ENCODE measurements at places on chromosomes 3 and 15. TPM values are rescaled to one million over a fixed set of nuclear protein-coding genes. Genes with fewer than 3 reads are reported as not detected.
A peak's percentile ranks its signal among the peaks of the same experiment; 100 is the strongest.

- H3K27me3 ChIP-seq, result no peaks in the 10 kb centered on the region
- no peak overlapping the region for H3K27ac ChIP-seq
- no peak overlapping the region for H3K4me3 ChIP-seq
- DNase-seq, result no peak
Measured at GRCh38 chr3:50639055-50639494, 22.1 kb downstream of the MAPKAPK3 start.

Gene PRTG
- total RNA-seq, result 1.2 TPM

GRCh38 chr3:143124601-143125520 lies 5.3 kb downstream of the CHST2 start:
- H3K4me1 ChIP-seq, result no peaks in the 10 kb centered on the region
- no peak overlapping the region for H3K4me3 ChIP-seq
- DNase-seq, result no peak
- peaks cover 20% of the 10 kb centered on the region for H3K27me3 ChIP-seq

GRCh38 chr3:139652561-139652960 lies 25.2 kb downstream of the NMNAT3 start:
- DNase-seq, result no peak
- H3K36me3 ChIP-seq, result no peaks in the 10 kb centered on the region
- no peak overlapping the region for H3K27ac ChIP-seq
- no peaks in the 10 kb centered on the region for H3K27me3 ChIP-seq
- H3K4me1 ChIP-seq, result no peaks in the 10 kb centered on the region
- H3K4me3 ChIP-seq, result no peak overlapping the region

GRCh38 chr3:28118087-28118486 lies 123.3 kb upstream of the CMC1 start:
- H3K36me3 ChIP-seq, result no peaks in the 10 kb centered on the region
- H3K27me3 ChIP-seq, result no peaks in the 10 kb centered on the region
- no peak overlapping the region for H3K27ac ChIP-seq
- H3K4me1 ChIP-seq, result no peaks in the 10 kb centered on the region
- no peak overlapping the region for H3K4me3 ChIP-seq

DNA sequence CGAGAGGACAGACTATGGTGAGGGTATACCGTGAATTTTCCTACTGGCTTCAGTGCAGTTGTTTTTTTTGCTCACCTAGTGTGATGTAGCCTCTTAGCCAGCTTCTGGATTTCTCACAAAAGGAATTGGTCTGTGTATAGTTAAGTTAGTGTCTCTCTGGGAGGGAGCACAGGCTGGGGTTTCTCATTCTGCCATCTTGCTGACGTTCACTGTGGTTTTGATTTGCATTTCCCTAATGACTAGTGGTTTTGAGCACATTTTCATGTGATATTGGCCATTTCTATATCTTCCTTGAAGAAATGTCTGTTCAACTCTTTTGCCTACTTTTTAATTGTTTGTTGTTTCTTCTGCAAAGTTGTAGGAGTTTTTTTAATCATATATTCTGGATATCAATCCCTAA lies 2.2 kb upstream of the CD86 start:
- H3K27me3 ChIP-seq, result no peaks in the 10 kb centered on the region
- no peak overlapping the region for H3K27ac ChIP-seq
- DNase-seq, result no peak
- no peak overlapping the region for H3K4me3 ChIP-seq
- H3K36me3 ChIP-seq, result no peaks in the 10 kb centered on the region

DNA sequence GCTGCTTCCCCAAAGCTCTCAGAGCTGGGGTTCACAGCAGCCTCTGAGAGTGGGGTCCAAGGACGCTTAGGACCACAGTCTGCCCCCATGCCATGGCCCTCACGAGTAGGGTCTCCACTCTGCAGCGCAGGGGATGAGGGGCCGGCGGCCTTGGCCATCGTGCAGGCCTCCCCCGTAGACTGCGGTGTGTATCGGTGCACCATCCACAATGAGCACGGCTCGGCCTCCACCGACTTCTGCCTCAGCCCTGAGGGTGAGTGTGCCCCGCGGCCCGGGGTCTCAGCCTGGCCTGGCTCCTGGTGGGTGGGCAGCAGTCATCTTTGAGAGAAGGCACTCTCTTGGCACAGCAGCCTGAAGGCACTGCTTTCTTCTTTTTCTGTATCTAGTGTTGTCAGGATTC lies 24.8 kb upstream of the SLC28A1 start:
- H3K4me1 ChIP-seq, result no peaks in the 10 kb centered on the region
- no peaks in the 10 kb centered on the region for H3K36me3 ChIP-seq
- H3K4me3 ChIP-seq, result no peak overlapping the region

DNA sequence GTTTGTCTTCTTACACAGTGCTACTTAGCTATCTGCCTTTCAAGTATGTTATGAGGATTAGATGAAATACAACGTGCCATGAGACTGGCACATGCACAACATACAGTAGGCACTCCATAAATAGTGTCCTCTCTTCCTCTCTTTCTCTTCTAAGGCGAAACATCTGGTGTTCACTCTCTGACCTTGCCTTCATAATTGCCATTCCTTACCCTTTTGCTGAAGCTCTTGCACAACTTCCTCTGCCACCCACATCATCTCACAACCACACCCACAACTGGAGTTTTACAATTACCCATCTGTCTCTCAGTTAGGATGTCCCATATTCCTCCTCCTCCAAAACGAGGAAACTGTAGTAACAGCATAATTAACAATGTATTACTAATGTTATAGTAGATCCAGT lies 26.4 kb upstream of the ACP3 start:
- H3K27me3 ChIP-seq, result no peaks in the 10 kb centered on the region
- no peak overlapping the region for H3K27ac ChIP-seq
- no peaks in the 10 kb centered on the region for H3K36me3 ChIP-seq
- no peaks in the 10 kb centered on the region for H3K4me1 ChIP-seq
- no peak overlapping the region for H3K4me3 ChIP-seq

Gene MOBP
- 0.72 TPM for total RNA-seq

- no peak overlapping the region for H3K4me3 ChIP-seq
- H3K27me3 ChIP-seq, result no peaks in the 10 kb centered on the region
Measured at GRCh38 chr3:134306320-134306719, 55.7 kb upstream of the RYK start.

- no peaks in the 10 kb centered on the region for H3K27me3 ChIP-seq
- peak overlapping the region; percentile 93 for H3K27ac ChIP-seq
- peak; percentile 56 for DNase-seq
- peak overlapping the region; percentile 76 for H3K4me3 ChIP-seq
- H3K4me1 ChIP-seq, result peaks cover 3% of the 10 kb centered on the region
- H3K36me3 ChIP-seq, result no peaks in the 10 kb centered on the region
Measured at GRCh38 chr3:115146032-115146417, 1.1 kb downstream of the ZBTB20 start.

DNA sequence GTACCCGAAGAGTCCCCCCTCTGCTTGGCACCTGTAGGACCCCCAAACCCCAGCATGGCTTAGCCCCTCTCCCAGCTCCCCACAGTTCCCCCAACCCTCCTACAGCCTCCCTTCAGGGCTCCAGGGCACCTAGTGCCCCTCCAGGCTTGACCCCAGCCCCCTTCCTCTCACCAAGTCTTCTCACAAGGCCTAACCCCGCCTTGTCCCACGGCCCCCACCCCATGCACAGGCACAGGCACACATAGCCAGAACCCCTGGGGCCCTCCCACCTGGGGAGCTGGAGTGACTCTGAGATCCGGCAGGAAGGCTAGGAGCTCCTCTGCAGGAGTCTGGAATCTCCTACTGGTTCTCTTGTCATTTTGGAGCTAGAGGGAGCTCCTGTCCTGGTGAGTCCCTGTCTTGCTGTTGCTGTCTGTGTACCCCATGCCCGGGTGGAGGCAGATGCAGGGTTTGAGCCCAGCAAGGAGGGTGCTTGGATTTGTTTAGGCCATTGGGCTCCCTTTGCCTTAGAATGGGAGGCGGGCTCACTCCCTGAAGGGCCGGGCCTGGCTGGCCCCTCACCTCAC lies 39.6 kb downstream of the KLF13 start:
- no peaks in the 10 kb centered on the region for H3K27me3 ChIP-seq
- no peak overlapping the region for H3K4me3 ChIP-seq
- DNase-seq, result peak; percentile 45
- H3K27ac ChIP-seq, result peak overlapping the region; percentile 15
- peaks cover 37% of the 10 kb centered on the region for H3K4me1 ChIP-seq

- H3K27ac ChIP-seq, result no peak overlapping the region
- H3K36me3 ChIP-seq, result no peaks in the 10 kb centered on the region
- no peak overlapping the region for H3K4me3 ChIP-seq
- no peaks in the 10 kb centered on the region for H3K27me3 ChIP-seq
- H3K4me1 ChIP-seq, result no peaks in the 10 kb centered on the region
- DNase-seq, result no peak
Measured at GRCh38 chr3:160163229-160163878, 61.9 kb upstream of the C3orf80 start.

GRCh38 chr15:100516643-100517512 lies 11.9 kb downstream of the CERS3 start:
- H3K4me1 ChIP-seq, result no peaks in the 10 kb centered on the region
- H3K27me3 ChIP-seq, result no peaks in the 10 kb centered on the region
- no peak overlapping the region for H3K27ac ChIP-seq
- H3K36me3 ChIP-seq, result no peaks in the 10 kb centered on the region
- no peak for DNase-seq
- H3K4me3 ChIP-seq, result no peak overlapping the region

DNA sequence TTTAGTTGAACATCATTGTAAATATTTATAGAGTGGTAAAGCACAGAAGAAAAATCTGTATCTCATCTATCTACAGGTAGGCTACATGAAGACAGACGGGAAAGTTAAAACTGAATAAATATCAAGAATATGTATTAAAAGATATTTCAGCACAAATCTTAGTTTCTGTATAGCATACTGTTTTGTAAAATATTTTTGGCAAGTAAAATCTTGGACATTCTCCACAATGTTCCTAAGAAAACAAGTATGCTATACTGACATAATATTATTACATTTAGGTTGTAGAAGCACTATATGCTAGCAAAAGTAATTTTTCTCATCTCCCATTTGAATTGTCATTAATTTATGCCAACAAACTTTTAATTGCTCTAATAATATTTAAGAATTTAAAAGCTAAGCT lies 326.4 kb upstream of the ARL6 start:
- H3K4me1 ChIP-seq, result no peaks in the 10 kb centered on the region
- no peak for DNase-seq
- no peaks in the 10 kb centered on the region for H3K36me3 ChIP-seq
- H3K27ac ChIP-seq, result no peak overlapping the region

Gene ZIC4
- total RNA-seq, result not detected

- H3K36me3 ChIP-seq, result no peaks in the 10 kb centered on the region
- H3K27me3 ChIP-seq, result peaks cover 5% of the 10 kb centered on the region
- DNase-seq, result peak; percentile 41
- H3K4me3 ChIP-seq, result no peak overlapping the region
Measured at GRCh38 chr3:11060500-11061251, 68.1 kb downstream of the SLC6A1 start.

Gene TMEM212
- not detected for total RNA-seq

- H3K4me1 ChIP-seq, result no peaks in the 10 kb centered on the region
- H3K27ac ChIP-seq, result no peak overlapping the region
- no peak for DNase-seq
- no peak overlapping the region for H3K4me3 ChIP-seq
Measured at GRCh38 chr3:197209366-197210260, 88.8 kb downstream of the DLG1 start.

DNA sequence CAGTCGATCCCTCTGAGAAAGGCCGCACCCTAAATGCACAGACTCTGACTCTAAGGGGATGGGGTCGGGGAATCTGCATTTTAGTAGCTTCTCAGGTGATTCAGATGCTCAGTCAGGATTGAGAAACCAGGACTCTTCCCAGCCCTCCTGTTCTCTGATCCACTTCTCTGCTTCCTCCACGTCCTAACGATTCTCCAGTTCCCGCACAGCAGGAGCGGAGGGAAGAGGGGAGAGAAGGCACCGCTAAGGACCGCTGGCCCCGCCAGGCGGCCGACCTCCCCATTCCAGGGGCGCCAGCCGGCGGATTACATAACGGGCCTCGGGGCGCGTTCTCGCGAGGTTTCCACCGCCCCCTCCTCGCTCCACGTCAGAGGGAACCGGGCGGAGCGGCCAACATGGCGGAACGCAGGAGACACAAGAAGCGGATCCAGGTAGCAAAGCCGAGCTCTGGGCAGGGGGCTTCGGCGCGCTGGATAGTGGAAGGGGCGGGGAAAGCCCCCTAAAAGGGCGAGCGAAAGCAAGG lies at the start of gene SEC62:
Gene SEC62 (plus strand): TSS at position 380 of the 523 bp plus-strand sequence. CDS start 16 bp downstream, at position 396.
- H3K27ac ChIP-seq, result peak within 1 kb of the TSS; percentile 91
- peaks cover 4% of the 10 kb centered on the region for H3K4me1 ChIP-seq
- peak within 1 kb of the TSS; percentile 79 for H3K4me3 ChIP-seq
- no peaks in the 10 kb centered on the region for H3K27me3 ChIP-seq
- H3K36me3 ChIP-seq, result no peaks in the 10 kb centered on the region

- no peak overlapping the region for H3K27ac ChIP-seq
- H3K36me3 ChIP-seq, result no peaks in the 10 kb centered on the region
- H3K4me3 ChIP-seq, result no peak overlapping the region
- no peak for DNase-seq
- no peaks in the 10 kb centered on the region for H3K4me1 ChIP-seq
Measured at GRCh38 chr15:69606144-69606543, 153.5 kb downstream of the RPLP1 start.

DNA sequence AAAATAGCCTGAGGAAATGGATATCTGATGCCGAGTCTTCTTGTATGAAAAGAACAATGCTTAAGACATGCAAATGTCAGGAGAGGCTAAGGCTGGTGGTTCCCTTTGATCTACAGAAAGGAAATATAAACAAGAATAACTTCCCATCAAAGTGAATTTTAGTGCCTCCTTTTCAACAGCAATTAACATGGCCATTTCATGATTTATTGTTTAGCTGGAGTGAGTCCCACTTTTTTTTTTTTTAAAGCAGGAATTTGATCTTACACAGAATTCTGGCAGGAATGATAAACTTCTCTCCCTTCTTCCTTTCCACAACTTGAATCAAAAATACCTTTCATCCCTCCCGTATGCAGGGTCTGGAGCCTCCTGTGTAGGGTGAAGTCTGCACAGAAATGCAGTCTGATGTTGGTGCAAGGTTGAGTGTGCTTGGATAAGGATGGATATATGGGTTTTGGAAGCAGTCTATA lies 287.0 kb downstream of the MEX3B start:
- no peaks in the 10 kb centered on the region for H3K27me3 ChIP-seq
- H3K4me3 ChIP-seq, result no peak overlapping the region
- no peaks in the 10 kb centered on the region for H3K4me1 ChIP-seq
- no peak for DNase-seq
- no peaks in the 10 kb centered on the region for H3K36me3 ChIP-seq

DNA sequence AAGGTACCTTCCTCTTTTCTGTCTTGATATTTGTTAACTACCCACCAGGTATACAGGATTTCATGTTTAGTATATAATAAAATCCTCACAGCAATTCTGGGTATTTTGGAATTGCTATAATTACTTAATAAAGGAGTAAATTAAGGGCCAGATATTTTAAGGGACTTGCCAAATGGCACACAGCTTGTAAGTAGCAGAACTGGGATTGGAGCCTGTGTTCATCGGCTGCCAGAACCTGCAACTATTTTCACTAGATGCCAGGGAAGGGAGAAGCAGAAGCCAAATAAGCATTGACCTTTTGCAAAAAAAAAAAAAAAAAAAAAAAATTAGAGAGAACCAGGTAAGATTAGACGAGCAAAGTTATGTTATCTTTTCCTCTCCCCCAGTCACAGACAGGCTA lies 683.3 kb upstream of the CADM2 start:
- H3K27ac ChIP-seq, result no peak overlapping the region
- no peaks in the 10 kb centered on the region for H3K36me3 ChIP-seq
- H3K4me3 ChIP-seq, result no peak overlapping the region
- DNase-seq, result no peak

GRCh38 chr15:55564347-55565145 lies 23.6 kb downstream of the PYGO1 start:
- H3K36me3 ChIP-seq, result no peaks in the 10 kb centered on the region
- no peak for DNase-seq
- H3K4me3 ChIP-seq, result no peak overlapping the region
- no peak overlapping the region for H3K27ac ChIP-seq
- no peaks in the 10 kb centered on the region for H3K27me3 ChIP-seq

GRCh38 chr3:179729086-179729485 lies 76.2 kb downstream of the USP13 start:
- H3K27ac ChIP-seq, result no peak overlapping the region
- no peaks in the 10 kb centered on the region for H3K4me1 ChIP-seq
- no peak for DNase-seq
- H3K4me3 ChIP-seq, result no peak overlapping the region
